ENCODE measurements at places on chromosomes 16 and 17.
A peak's percentile ranks its signal among the peaks of the same experiment; 100 is the strongest.

DNA sequence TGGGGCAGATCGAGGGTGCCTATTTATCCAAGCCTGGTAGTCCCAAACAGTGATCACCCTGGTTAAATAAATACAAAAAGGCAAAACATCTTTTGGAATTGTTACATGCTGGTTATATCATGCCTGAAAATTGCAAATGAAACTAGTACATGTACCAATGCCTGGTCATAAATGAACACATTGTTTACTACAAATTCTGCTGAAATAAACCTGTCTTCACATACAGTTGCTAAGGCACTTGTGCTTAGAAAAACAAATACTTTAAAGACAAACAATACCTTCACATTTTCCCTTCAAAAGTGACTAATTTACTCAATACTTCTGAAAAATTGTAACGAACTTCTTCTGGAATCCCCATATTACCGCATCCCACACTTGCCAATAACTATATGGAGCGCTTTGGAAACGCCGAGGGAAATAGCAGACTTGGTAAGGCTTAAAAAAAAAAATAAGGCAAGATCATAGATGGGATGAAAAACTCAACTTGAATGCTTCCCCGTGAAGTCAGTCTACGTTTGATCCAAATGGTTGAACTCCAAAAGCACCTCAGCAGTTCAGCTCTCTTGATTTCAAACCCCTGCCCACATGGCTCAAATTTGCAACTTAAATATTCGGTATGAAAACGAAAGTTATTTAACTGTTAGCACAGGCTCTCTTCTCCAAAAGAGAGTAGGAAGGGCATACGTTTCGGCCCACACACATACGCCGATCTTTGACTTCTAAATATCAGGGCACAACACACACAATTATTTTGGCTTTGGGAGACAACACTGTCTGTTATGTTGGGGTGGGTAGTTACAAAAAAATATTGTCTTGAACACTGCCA, 264.5 kb downstream of the NTN1 start:
- no peak for DNase-seq

DNA sequence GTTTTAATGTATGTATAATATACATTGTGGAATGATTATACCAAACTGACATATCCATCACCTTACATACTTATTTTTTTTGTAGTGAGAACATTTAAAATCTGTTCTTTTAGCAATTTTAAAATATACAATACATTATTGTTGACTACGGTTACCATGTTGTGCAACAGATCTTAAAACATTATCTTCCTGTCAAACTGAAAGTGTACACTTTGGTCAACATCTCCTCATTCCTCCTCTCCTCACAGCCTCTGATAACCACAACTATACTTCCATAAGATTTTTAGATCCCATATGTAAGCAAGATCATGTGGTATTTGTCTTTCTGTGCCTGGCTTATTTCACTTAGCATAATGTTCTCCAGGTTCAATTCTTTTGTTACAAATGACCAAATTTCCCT, 7.5 kb upstream of the DNAJA2 start:
- DNase-seq: no peak

GRCh38 chr16:67391424-67392300, 1.6 kb downstream of the TPPP3 start:
- no peak for DNase-seq

DNA sequence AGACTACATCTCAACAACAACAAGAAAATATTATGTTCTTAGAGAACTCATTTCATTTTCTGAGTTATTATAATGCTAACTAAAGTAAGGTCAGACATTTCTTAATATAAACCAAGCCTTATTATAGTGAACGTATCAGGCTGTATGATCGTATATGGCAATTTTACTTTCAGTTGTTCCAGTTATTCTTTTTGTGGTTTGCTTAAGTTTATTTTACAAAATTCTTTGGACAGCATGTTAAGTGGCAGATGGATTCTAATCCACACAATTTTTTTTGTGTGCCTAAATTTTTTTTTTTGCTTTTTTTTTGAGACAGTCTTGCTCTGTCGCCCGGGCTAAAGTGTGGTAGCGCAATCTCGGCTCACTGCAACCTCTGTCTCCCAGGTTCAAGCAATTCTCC, 59.0 kb downstream of the VMP1 start:
- DNase-seq: no peak

DNA sequence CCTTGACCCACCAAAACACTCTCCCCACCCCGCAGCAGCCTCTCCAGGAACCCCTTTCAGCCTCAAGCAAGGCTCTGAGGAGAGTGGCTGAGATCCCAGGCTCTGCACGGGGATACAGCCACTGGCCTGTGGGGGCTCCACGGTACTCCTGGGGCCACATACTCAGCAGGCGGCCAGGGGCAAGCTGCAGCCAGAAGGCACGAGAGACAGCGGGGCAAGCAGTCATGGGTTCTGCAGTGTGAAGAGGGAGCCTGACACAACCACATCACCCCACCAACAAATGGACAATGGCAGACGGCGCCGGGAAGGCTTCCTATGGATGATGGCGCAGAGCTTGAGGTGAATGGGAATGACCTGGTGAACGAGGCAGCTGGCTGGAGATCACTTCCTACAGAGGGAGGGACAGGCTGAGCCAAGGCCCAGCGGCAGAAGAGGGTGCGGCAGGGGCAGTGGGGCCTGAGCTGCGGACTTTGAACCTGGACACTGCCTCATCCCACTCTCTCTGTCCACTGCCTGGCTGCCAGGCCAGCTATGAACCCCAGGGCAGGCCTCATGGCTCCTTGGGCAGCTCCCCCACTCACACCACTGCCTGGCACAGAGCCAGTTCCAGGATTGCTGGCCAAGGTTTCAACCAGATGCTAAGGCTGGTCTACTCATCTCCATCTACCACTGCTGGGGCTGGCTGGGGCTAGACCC, 10.8 kb upstream of the BCAR1 start:
- no peak for DNase-seq

DNA sequence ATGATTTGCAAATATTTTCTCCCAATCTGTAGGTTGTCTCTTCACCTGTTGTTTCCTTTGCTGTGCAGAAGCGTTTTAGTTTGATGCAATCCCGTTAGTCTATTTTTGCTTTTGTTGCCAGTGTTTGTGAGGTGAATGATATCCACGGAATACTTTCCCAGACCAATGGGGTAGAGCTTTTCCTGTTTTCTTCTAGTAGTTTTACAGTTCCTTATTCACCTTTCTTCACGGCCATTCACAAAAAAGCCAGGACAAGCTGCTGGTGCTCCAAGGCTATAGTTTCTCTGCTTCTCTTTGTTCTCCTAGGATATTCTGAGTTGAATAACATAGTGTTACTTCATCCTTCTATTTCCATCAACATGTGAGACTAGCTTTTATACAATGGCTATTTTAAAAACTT, 98.7 kb downstream of the UTP18 start:
- no peak for DNase-seq

DNA sequence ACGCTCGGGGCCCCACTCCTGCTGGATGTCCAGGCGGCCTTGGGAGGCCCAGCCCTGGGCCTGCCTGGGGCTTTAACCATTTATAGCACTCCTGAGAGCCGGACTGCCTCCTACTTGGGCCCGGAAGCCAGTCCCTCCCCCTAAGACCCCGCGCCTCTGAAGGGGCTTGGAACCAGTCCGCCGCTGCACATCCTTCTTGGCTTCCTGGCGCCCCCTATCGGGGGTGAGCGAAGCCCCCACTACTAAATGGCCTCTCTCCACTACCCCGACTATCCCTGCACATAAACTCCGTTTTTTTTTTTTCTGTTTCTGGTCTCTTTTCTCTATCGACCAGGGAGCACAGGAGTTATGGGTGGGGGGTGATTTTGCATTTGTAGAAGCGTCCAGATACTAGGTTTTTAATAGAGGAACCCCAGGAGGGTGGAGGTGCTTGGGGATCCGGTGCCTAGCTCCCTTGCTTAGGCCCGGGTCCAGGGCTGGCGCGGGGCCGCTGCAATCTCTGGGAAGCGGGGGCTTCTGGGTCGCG, 633 bp upstream of the NOL3 start:
- peak; percentile 81 for DNase-seq

DNA sequence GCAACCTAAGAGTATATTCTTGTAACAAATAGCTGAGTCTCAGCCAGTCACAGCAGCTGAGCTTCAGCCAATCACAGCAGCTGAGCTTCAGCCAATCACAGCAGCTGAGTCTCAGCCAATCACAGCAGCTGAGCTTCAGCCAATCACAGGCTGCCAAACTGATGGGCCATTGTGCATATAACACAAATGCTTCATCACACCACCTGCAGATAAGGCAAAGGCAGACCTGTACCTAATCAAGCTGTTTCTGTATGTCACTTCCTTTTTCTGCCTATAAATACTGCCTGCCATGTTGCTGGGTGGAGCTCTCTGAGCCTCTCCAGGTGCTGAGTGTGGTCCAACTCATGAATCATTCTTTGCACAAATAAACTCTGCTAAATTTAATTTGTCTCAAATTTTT, 19.9 kb downstream of the MYH13 start:
- no peak for DNase-seq

DNA sequence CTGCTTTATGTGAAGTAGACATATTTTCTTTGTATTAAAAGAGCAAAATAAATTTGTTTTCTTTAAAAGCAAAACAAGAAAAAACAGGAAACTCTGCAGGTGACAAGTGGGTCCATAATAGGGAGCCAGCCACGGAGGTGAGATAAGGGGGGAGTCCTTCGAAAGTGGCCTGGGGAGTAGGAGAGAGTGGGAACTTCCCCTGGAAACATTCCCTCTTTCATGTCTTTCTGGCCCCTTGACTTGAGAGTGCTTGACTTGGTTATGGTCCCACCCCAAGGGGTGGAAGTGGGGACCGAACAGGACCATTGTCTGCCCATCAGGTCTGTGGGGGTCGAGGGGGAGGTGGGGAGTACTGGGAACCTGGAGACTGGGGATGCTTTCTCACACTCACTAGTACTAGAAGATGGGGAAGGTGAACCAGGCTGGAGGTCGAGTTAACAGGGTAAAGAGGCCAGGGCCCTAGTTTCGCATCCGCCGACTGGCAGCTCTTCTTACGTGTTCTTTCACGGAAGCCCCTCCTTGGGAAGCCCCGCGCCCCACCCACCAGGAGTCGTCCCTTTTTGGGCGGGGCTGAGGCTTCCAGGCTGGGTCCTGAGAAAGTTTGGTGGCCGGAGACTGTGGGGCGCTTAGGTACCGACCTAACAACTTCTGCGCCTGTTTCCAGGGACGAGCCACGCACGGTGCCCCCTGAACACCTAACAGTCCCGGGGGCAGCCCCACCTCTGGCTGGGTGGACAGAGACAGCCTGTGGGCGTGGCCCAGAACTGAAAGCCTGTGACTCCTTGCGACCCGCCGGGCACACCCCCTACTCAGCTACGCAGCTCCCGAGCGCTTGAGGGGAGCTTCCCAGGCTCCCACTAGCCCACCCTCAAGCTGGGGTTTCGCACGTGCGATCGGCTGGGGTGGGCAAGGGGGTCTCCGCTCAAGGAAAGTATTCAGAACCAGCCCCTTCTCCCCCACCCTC, 790 bp downstream of the TRADD start:
- peak; percentile 88 for DNase-seq

- no peak for DNase-seq
Observed at GRCh38 chr16:85153656-85154091, 41.4 kb upstream of the CIBAR2 start.

DNA sequence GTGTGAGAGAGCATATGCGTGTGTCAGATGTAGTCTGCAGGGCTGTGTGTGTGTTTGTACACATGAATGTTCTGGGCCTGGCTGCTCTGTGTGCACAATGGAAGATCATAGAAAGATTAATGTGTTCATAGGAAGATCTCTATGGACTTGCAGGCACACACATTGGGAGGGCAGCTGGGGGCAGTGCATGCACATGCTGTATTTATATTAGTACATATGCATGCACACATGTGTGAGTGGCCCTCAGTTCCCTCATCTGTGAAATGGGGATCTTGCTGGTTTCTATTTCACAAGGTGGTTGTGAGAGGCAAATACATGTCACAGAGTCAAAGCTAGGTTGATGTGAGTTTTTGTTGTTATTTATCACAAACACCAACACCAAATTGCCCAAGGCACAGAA, 2.1 kb downstream of the CA7 start:
- DNase-seq: peak; percentile 45

GRCh38 chr17:18117533-18117932, 9.0 kb downstream of the MYO15A start:
- no peak for DNase-seq

- DNase-seq: no peak
Observed at GRCh38 chr16:88798772-88799455, 4.7 kb upstream of the CDT1 start.

DNA sequence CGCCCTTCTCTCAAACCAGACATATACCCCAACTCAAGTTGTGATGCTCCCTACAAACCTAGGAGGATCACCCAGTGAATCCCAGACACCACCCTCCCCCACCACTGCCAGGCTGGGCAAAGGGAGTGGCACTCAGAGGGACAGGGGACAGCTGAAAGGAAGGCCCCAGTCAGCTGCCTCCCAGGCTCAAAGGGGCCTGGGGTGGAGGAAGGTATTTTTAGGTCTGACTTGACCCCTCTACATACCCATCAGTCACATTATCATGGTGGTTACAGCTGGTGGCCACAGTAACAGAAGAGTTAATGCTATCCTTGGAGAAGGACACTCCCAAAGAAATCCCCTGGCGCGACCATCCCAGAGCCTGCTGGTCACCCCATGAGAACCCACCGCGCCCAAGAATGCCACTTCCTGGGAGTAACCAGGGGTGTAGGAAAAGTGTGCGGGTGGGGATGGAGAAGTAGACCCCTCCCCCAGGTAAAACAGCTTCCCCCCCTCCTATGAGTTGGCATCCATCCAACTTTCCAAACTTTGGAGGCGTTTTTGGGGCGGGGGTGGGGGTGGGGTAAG, 1.1 kb downstream of the CACNB1 start:
- DNase-seq: no peak

GRCh38 chr16:81424771-81425170, 19.8 kb upstream of the CMIP start:
- no peak for DNase-seq

GRCh38 chr17:5780476-5780875, 196.2 kb upstream of the NLRP1 start:
- no peak for DNase-seq

Data from activated CD8-positive, alpha-beta memory T cell treated with anti-CD3 and anti-CD28 coated beads, Interleukin-2, amount 50 U/mL, for 48 hours (primary cell).